ENCODE measurements at places on chromosomes 1 and 21.

GRCh38 chr1:20280341-20280740, 10.3 kb upstream of the VWA5B1 start:
- DNase-seq, result no peak
- H3K4me3 ChIP-seq, result no peak overlapping the region
- no peaks in the 10 kb centered on the region for H3K36me3 ChIP-seq

GRCh38 chr1:9705337-9706093, 54.0 kb downstream of the PIK3CD start:
- H3K27ac ChIP-seq, result no peak overlapping the region
- H3K4me1 ChIP-seq, result peaks cover 3% of the 10 kb centered on the region
- no peaks in the 10 kb centered on the region for H3K27me3 ChIP-seq
- DNase-seq, result no peak

DNA sequence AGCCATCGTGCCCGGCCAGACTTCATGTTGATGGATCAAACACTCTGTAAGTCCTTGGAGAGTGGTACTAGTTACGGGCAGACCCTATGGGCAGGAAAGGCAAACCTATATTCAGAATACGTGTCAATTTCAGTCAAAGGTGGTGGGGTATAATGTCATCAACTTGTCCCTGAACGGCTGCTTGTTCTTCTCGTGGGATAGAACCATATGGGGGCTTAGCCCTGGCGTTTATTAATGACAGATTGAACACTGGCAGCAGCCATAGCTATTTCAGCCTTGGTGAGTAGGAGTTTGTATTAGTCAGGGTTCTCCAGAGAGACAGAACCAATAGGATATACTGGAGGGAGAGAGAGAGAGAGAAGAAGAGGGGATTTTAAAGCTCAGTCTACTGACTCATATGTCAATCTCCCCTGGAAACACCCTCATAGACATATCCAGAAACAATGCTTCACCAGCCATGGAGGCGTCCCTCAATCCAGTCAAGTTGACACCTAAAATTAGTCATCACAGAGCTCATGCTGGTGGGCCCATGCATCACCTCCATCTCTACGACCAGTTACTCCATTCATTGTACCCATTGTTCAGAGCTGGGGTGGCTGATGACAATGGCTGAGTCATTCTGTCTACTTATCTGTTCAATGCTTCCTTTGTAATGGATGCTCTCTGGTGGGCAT, 16.1 kb upstream of the AQP10 start:
- H3K4me3 ChIP-seq, result no peak overlapping the region
- no peaks in the 10 kb centered on the region for H3K27me3 ChIP-seq
- no peak overlapping the region for H3K27ac ChIP-seq
- no peak for DNase-seq

DNA sequence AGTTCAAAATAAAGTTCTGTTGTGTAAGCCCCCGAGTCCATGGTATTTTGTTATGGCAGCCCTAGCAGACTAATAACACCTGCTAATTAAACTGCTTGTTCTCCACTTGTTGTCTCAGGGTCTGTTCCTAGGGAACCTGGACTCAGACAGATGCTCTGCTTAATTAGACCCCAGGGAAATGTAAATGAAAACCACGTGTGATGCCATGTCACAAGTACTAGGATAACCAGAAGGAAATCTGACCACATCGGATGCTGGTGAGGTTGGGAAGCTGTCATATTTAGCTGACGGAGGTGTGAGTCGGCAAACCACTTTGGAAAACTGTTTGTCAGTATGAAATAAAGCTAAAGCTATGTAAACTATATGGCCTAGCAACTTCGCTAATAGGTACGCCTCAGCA, 19.6 kb downstream of the EDN2 start:
- no peak overlapping the region for H3K4me3 ChIP-seq
- no peak overlapping the region for H3K27ac ChIP-seq
- no peaks in the 10 kb centered on the region for H3K36me3 ChIP-seq
- no peaks in the 10 kb centered on the region for H3K4me1 ChIP-seq
- H3K27me3 ChIP-seq, result peaks cover 4% of the 10 kb centered on the region
- no peak for DNase-seq

DNA sequence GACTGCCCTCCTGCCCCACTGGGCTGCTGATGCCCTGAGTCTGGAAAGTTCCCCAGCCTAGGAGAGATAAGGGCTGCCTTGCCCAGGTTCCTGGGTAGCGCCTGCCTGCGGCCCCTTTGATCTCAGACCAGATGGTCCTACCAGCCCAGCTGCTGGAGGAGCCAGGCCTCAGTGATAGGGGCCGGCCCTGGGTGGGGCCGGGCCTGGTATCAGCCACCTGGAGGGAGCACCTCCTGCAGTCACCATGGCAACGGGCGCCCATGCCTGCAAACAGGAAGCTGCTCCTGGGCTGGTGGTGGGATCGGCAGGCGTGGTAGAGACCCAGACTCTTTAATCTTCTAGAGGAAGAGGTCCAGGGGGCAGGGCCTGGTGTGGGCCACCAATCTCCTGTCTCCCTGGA, 119.7 kb upstream of the WNT4 start:
- peaks cover 15% of the 10 kb centered on the region for H3K4me1 ChIP-seq
- H3K27ac ChIP-seq, result no peak overlapping the region
- H3K4me3 ChIP-seq, result no peak overlapping the region
- DNase-seq, result no peak

DNA sequence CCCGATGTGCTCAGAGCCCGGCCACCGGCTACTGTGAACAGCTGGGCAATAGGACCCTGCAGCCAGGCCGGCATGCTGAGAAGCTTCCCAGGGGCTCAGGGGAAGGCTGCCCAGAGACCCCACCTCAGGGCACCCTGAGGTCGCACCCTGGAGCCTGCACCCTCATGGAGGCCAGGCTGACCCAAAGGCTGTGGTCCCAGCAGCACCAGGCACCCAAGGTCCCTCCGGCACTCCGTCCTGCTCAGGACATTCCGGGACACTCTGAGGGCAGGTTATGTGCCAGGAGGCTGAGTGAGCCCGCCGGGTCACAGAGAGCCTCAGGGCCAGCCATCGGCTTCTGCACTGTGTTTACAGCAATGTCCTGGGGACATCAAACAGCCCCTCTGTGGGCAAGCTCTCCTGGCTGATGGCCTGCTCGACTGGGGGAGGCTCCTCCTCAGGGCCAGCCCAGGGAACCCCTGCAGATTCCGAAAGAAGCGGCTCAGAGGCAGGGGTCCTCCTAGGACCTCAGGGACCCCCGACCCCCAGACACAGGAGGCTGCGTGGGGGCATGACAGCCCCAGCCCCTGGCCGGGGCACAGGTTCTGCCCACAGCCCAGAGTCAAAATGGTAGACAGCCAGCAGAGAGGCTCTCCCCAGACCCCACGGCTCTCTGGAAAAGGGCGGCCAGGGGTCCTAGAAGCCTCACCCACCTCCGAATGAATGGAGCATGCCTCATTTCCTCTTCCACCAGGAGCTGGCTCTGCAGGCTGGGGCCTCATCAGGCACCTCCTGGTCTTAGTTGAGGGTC, 8.2 kb downstream of the SLC19A1 start:
- no peaks in the 10 kb centered on the region for H3K4me1 ChIP-seq
- no peak for DNase-seq
- no peak overlapping the region for H3K4me3 ChIP-seq
- H3K36me3 ChIP-seq, result peaks cover 92% of the 10 kb centered on the region
- H3K27ac ChIP-seq, result no peak overlapping the region

GRCh38 chr21:44962403-44962966, 22.7 kb downstream of the SLX9 start:
- H3K4me3 ChIP-seq, result no peak overlapping the region
- peaks cover 25% of the 10 kb centered on the region for H3K4me1 ChIP-seq
- no peak for DNase-seq

- no peak for DNase-seq
- no peaks in the 10 kb centered on the region for H3K36me3 ChIP-seq
- H3K27ac ChIP-seq, result no peak overlapping the region
- H3K4me1 ChIP-seq, result no peaks in the 10 kb centered on the region
- peaks cover 8% of the 10 kb centered on the region for H3K27me3 ChIP-seq
Measured at GRCh38 chr21:41521489-41522027, 13.6 kb upstream of the TMPRSS2 start.

Measured in K562 (cell line).